ENCODE measurements at places on chromosomes 6 and 20.

GRCh38 chr6:82072751-82073150, 174.8 kb downstream of the IBTK start:
- peak; percentile 67 for DNase-seq

GRCh38 chr20:64121586-64121985, 14.2 kb upstream of the NPBWR2 start:
- no peak for DNase-seq

- DNase-seq: no peak
Measured at GRCh38 chr6:169993861-169994481, 242.5 kb downstream of the ERMARD start.

DNA sequence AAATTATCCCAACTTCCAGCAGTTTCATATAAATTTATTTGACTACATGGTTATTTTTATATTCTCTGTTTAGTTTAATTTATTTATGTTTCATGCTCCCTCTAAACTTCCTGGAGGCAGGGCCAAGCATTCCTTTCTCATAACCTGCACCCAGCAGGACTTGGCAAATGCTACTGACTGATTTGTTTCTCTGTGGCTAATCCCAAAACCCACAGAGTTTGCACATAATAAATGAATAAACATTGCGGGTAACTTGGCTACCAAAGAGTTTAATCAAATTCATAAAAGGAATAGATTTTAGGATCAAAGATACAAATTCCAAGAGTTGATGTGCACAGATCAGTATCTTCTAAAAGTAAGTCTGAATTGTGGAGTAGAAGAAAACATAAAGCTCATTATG, 239.5 kb downstream of the SLC35F1 start:
- DNase-seq: no peak

DNA sequence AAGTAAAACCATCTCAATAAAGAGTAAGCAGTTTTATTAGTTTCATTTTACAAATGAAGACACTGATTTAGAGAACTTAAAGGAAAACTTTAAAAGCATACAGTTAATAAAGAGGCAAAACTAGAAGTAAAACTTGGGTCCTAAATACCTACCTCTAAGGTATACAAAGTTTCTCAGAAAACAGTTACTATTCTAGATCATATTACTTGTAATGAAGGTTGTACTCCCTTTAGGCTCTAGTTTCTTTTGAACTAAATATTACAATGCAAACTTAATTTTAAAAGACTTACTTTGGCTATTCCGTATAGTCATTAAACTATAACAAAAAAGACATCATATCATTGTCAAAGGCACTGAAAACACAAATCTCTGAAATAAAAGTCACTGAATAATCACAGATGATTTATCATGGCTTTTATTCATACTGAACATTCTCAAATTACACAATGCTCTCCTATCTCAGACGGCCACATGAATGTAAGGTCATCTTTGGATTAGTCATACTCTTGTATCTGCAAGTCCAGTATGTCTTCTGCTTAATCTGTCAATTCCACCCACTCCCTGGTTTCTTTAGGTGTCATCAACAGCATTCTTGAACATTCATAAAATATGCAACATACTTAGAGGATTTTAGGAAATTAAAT, 361.6 kb upstream of the RUNX2 start:
- DNase-seq: no peak

GRCh38 chr6:159305159-159305558, 136.0 kb downstream of the FNDC1 start:
- no peak for DNase-seq

DNA sequence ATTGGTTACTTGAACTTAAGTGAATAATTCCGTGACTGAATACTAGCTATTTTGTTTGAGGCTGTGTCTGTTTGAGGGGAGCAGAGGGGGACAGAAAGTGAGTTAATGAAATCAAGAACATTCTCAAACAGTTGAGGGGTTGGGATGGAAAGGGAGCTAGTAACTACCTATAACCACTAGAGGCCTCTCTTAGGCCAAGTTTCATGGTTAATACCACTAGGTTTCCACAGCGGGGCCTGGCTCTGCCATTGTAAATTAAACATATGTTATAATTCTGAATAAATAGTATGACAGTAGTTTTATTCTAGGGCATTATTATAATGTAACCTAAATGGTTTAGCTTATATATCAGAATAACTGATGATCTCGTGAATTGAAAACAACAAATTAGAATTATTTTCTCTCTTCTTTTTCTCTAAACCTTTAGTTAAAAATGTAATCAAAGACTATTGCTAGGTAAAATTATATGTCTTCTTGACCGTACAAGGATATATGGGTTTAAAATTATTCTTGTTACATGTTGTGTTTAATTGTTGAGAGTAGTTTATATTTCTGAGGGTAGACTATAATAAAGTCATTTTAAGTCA, 108.1 kb downstream of the BCKDHB start:
- DNase-seq: no peak

- DNase-seq: no peak
Measured at GRCh38 chr6:108946695-108947094, 98.5 kb downstream of the ARMC2 start.

- no peak for DNase-seq
Measured at GRCh38 chr6:7298113-7298512, 14.9 kb downstream of the SSR1 start.

- peak; percentile 85 for DNase-seq
Measured at GRCh38 chr6:142378138-142378875, 76.5 kb downstream of the ADGRG6 start.

DNA sequence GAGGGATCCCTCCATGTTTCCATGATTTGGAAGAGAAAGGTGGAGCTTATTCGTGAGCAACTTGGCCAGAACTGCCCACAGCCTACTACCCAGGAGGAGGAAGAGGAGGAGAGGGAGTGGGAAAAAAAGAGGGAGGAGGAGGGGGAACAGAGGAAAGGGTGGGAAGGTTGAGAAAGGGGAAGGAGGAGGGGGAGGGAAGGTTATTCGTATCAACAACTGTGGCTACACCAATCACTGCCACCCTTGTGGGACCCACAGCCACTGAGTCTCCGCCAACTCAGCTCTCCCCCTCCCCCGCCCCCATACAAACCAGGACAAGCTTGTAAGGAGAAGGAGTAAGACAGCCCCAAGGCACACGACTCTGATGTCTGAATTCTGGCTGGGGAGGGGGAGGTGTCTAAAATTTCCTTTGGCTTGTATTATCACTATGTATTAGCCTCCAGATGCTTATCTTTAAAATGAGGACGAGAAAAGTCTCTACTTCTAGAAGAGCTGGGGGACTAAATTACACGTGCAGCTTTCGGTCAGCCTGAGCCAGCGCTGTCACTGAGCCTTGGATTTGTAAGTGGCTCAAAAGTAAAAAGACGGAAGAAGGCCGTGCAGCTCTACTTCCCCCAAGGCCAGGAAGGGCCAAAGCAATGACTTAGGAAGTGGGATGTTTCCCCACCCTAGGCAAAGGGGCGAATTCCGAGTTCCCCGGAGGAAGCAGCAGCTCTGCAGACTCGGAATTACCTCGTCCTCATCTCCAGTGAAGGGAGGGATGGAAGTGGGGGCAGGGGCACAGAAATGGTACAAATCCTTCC, 1.0 kb downstream of the FKBP1A start:
- no peak for DNase-seq

DNA sequence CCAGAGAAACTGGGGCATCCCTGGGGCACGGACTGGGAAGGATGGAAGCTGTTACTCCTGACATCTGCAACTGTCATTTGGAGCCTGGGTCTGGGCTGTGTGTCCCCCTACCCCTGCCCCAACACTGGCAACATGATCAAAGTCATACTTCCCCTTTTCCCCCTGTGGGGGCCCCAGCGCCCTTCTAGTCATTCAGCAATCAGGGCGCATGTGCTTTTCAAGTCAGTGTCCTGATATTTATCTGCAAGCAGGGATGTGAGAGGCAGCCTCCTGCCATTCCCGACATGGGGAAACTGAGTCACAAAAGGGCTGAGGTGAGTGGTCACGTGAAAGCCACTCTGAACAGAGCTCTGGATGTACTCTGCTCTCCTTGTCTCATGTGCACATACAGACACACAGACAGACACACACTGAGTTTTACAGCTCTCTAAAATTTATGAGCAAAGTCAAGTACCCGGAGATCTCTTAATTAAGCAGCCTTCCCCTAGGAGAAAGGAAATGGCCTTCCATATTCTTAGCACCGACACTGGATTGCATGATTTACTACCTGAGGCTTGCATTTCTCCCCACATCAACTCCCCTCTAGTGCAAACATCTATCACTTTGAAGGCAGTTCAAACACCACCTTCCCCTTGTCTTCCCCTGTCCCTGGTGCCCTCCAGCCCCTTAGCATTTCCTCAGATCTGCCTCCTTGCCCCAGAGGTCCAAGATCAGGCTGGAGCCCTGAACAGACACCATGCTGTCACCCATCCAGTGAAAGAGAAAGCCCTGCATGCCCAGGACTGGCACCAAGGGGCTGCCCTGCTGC, 170.7 kb downstream of the CDC5L start:
- no peak for DNase-seq

DNA sequence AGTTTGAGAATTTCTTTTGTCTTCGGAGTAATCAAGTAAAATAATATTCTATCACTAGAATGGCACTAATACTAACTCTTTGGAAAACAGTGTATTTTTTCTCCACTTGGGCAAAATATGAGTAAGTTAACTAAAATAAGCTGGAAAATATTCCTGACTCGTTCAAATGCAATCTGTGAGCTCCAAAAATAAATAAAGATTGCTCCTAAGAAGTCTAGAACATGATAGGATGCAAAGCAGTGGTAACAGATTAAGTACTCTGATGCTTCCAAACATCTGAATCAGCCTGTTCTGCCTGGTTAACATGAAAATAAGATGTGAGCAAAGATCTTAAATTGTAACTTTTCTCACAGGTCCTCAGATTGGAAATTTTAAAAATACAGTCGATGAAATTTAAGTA, 285.1 kb upstream of the ID4 start:
- no peak for DNase-seq

DNA sequence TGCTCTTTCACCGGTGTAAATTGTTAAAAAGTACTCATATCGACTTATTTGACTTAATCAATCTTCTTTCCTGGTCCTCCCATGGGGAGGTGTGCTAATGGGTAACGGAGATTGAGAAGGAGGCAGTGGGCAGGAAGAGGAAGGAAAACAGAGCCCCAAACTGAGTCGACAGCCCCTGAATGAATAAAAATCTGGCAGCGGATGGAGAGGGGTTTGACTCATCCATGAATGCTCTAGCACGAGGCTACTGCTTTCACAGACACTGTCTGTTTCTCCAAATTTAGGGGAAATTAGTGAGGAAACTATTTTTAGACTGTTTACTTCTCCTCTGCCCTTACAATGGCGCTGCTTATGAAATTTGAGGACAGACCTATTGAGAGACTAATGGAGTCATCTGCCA, 142.2 kb upstream of the ATXN1 start:
- no peak for DNase-seq

GRCh38 chr6:117441824-117442264, 16.1 kb upstream of the ROS1 start:
- peak; percentile 52 for DNase-seq

GRCh38 chr6:56758553-56758952, 115.9 kb upstream of the DST start:
- no peak for DNase-seq

DNA sequence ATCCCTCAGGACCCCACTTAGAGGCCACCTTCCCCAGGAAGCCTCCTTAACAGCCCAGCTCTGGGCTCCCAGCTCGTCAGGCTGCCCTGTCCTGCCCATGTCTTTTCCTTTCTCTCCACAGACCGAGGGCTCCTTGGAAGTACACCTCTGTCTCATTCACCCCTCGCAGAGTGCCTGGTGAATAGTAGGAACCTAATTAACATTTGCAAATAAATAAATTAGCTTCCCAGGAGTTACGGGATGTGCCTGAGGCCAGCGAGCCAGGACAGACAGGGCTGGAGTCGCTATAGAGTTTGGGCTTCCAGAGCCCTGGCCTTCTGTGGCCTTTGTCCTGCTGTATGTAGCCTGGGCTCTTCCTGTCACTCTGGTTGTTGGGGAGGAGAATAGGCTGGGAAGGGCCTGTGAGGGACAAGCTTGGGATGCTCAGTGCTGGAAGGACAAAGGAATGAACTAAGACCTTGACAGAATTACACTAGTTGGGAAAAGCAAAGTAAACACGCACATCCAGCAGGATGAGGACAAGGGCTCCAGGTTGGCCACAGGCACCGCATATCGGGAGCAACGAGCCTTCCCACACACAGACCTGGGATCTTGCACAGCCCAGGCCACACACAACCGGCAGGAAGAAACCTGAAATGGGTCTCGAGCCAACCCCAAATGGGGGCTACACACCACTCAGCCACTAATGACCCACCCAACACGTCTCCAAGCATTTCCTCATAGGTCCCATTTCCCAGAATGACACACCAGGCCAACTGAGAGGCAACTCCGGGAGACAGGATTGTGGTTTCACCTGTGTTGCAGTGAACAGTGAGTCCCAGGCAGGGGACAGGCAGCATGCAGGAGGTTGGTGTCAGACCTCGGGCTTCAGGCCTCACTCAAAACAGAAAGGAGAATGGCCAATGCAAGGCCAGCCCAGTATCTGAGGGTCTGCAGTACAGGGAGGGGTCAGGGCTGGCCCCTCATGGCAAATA, 9.7 kb downstream of the MAP1LC3A start:
- no peak for DNase-seq
